ENCODE measurements at places on chromosomes 6 and 20.

GRCh38 chr6:93516441-93516840 is 97.1 kb upstream of the EPHA7 start:
- DNase-seq = no peak

- DNase-seq = no peak
These were observed 139.8 kb downstream of the ZDHHC14 start for GRCh38 chr6:157520596-157521361.

DNA sequence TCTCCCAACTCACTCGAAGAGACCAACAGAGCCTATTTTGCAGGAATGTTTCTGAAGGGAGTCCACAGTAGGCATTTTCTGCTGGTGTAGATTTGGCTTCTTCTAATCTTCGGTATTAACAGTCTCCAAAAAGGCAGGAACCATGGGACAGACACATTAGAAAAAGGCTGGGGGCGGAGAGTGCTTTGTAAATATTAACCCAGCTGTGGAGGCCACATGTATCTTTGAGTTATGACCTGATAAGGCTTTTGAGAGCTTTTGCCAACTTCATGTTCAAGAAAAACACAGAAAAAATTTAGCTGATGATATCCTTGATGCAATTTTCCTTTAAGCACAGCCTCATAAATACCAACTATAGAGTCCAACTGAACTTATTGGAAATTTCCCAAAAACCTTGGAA is 119.4 kb upstream of the TSHZ2 start:
- no peak for DNase-seq

GRCh38 chr6:3744211-3744900 is 7.2 kb downstream of the PXDC1 start:
- no peak for DNase-seq

- no peak for DNase-seq
These were observed 34.2 kb downstream of the ARHGAP40 start for GRCh38 chr20:38635721-38636288.

Measured in astrocyte of the spinal cord (primary cell).